ENCODE measurements at places on chromosomes 2 and 18. TPM values are rescaled to one million over a fixed set of nuclear protein-coding genes. Genes with fewer than 3 reads are reported as not detected.

Gene PRKCE
- total RNA-seq = 14.0 TPM

Gene UBR3
- total RNA-seq = 27.9 TPM

Gene ANO7
- 6.9 TPM for total RNA-seq

Gene CXCR4
- 1.1 TPM for total RNA-seq

Gene SCG2
- total RNA-seq = 1.7 TPM

Gene ARHGAP15
- total RNA-seq = 0.41 TPM

Gene IL18RAP
- not detected for total RNA-seq

GRCh38 chr2:223751012-223751411 is 86.4 kb downstream of the AP1S3 start:
- DNase-seq = no peak
- no peak overlapping the region for H3K27ac ChIP-seq
- no peaks in the 10 kb centered on the region for H3K27me3 ChIP-seq
- no peak overlapping the region for H3K4me3 ChIP-seq

DNA sequence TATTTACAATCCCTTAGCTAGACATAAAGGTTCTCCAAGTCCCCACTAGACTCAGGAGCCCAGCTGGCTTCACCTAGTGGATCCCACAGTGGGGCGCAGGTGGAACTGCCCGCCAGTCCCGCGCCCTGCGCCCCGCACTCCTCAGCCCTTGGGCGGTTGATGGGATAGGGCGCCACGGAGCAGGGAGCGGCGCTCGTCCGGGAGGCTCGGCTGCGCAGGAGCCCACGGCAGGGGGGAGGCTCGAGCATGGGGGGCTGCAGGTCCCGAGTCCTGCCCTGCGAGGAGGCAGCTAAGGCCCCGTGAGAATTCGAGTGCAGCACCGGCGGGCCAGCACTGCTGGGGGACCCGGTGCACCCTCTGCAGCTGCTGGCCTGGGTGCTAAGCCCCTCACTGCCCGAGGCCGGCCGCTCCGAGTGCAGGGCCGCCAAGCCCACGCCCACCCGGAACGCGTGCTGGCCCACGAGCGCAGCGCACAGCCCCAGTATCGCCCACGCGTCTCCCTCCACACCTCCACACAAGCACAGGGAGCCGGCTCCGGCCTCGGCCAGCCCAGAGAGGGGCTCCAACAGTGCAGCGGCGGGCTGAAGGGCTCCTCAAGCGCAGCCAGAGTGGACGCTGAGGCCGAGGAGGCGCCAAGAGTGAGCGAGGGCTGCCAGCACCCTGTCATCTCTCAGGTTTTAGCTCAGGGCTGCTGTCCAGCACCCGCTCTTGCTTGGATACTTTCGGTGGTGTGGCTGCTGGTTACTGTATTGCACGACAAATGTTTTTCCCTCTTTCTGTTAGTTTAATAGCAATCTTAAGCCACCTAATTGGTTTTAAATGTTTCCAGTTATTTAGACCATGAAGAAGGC is 83.8 kb upstream of the LDLRAD4 start:
- H3K27me3 ChIP-seq = no peaks in the 10 kb centered on the region
- no peaks in the 10 kb centered on the region for H3K4me1 ChIP-seq
- no peaks in the 10 kb centered on the region for H3K36me3 ChIP-seq
- H3K27ac ChIP-seq = no peak overlapping the region
- DNase-seq = no peak
- no peak overlapping the region for H3K4me3 ChIP-seq

DNA sequence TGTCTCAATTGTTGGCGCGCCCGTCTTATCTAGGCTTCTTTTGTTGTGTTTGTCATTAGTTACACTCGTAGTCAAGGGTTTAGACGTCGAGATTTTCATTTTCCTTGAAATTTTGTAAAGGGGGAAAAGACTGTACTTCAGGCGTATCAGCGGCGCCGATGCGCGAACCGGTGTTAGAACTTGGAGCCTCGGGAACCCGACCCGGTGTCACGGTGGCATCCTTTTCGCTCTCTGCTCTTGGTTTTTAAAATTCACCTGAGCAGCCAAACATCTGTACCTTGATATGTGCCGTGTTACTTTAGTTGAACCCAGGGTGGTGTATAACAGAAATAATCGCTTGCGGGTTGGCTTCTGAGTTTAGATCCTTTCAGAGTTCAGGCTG is 643 bp downstream of the RMC1 start:
- H3K4me1 ChIP-seq = peaks cover 15% of the 10 kb centered on the region
- H3K4me3 ChIP-seq = peak overlapping the region; percentile 81
- peak overlapping the region; percentile 83 for H3K27ac ChIP-seq
- no peaks in the 10 kb centered on the region for H3K36me3 ChIP-seq
- H3K27me3 ChIP-seq = no peaks in the 10 kb centered on the region

GRCh38 chr2:60529136-60529784 is 24.2 kb downstream of the BCL11A start:
- no peaks in the 10 kb centered on the region for H3K36me3 ChIP-seq
- no peak overlapping the region for H3K4me3 ChIP-seq
- no peak overlapping the region for H3K27ac ChIP-seq
- H3K27me3 ChIP-seq = peaks cover 24% of the 10 kb centered on the region
- DNase-seq = no peak

DNA sequence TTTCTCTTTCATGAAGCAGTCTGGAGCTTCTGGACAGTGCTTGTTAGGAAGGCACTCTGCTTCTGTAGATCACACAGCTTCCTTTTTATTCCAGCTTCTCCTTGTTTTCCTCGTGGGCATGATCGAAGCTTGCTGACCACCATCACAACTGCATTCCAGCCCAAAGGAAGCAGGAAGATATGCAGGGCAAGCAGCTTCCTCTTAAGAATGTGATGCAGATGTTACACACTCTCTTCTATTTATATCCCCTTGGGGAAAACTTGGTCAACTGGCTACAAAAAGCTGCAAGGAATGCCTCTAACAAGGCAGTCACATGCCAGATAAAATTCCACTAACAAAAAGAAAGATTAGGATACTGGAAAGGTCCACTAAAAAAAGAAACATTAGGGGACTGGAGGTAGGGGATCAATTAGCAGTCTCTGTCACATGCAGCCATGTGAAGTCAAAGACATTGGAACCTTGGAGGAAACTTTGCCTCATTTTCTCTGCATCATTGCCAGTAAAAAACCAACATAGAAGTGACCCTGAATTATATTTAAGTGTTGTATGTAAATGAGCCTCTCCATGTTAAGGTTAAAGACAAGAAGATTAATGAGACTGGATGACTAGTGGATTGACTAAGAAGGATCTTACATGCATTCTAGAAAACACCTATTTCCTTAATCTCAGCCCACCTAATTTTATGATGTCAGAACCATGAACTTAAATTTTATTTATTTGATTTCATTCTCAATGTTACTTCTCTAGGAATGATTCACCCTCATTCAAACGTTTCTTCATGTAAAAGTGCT is 98.3 kb downstream of the NAB1 start:
- H3K27ac ChIP-seq = no peak overlapping the region
- H3K4me1 ChIP-seq = no peaks in the 10 kb centered on the region
- no peaks in the 10 kb centered on the region for H3K27me3 ChIP-seq
- no peak overlapping the region for H3K4me3 ChIP-seq

- H3K4me1 ChIP-seq = no peaks in the 10 kb centered on the region
- no peak overlapping the region for H3K27ac ChIP-seq
- H3K27me3 ChIP-seq = no peaks in the 10 kb centered on the region
- no peak overlapping the region for H3K4me3 ChIP-seq
- no peaks in the 10 kb centered on the region for H3K36me3 ChIP-seq
Measured at GRCh38 chr2:121688820-121689219, 39.6 kb upstream of the CLASP1 start.

DNA sequence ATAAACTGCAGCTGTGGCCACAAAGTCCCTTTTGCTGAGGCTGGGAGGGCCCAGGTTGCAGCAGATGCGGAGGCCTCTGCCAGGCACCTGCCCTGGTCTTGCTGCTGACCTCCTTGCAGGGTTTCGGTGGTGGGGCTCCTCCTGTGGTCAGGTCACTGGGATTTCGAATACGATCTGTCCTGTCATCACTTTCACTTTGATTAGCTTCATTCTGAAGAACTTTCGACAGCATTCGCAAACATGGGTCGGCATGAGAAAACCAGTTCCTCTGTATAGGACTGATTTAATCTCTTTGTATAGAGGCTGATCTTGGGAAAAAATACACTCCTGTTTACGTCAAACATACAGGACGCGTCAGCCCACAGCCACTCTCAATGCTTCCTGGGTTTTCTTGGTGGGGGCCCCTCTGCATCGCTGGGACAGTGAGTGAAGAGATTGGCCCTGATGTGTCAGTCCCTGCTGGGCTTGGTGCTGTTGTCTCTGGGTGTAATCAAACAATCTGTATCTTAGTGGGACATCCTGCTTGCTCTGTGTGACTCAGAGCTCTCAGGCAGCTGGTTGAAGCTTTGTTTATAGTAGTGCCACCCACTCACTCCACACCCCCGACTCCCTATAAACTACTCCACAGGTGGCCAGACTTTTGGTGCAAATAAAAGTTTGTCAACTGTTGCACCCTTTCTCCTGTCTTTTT is 209.4 kb upstream of the CXCR4 start:
- no peak overlapping the region for H3K4me3 ChIP-seq
- DNase-seq = no peak
- no peak overlapping the region for H3K27ac ChIP-seq
- no peaks in the 10 kb centered on the region for H3K4me1 ChIP-seq
- no peaks in the 10 kb centered on the region for H3K36me3 ChIP-seq

GRCh38 chr2:36737131-36737750 is 40.7 kb downstream of the VIT start:
- no peak overlapping the region for H3K4me3 ChIP-seq
- no peak overlapping the region for H3K27ac ChIP-seq
- DNase-seq = no peak
- H3K36me3 ChIP-seq = no peaks in the 10 kb centered on the region

DNA sequence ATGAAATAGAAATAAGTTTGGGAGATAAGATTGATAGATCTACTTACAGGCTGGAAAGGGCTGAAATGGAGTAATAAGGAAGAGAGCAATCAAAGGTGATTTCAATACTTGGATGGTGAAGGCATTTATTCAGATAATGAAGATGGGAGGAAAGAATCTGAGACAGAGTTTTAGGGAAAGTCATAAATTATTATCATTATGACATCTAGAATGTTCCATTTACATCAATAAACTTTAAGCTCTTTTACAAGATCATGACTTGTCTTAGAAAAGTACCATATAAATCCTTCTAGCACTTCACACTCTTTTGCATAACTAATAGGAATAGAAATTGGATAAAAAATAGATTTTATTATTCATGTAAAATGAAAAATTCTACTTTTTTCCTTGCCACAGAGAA is 2.2 kb downstream of the SCN9A start:
- H3K36me3 ChIP-seq = no peaks in the 10 kb centered on the region
- DNase-seq = no peak
- H3K27me3 ChIP-seq = peaks cover 8% of the 10 kb centered on the region
- no peak overlapping the region for H3K4me3 ChIP-seq
- H3K27ac ChIP-seq = no peak overlapping the region
- H3K4me1 ChIP-seq = no peaks in the 10 kb centered on the region

- H3K4me3 ChIP-seq = no peak overlapping the region
- H3K27ac ChIP-seq = no peak overlapping the region
- H3K4me1 ChIP-seq = no peaks in the 10 kb centered on the region
- no peaks in the 10 kb centered on the region for H3K36me3 ChIP-seq
- DNase-seq = no peak
Measured at GRCh38 chr2:77028032-77028600, 494.1 kb downstream of the LRRTM4 start.

GRCh38 chr2:226991663-226992062 is 155.8 kb downstream of the RHBDD1 start:
- H3K27me3 ChIP-seq = no peaks in the 10 kb centered on the region
- no peak overlapping the region for H3K4me3 ChIP-seq
- H3K27ac ChIP-seq = no peak overlapping the region
- H3K4me1 ChIP-seq = no peaks in the 10 kb centered on the region
- DNase-seq = no peak
- no peaks in the 10 kb centered on the region for H3K36me3 ChIP-seq

- peaks cover 12% of the 10 kb centered on the region for H3K36me3 ChIP-seq
- peaks cover 23% of the 10 kb centered on the region for H3K4me1 ChIP-seq
- H3K27ac ChIP-seq = no peak overlapping the region
Measured at GRCh38 chr2:191691016-191691735, 13.2 kb downstream of the NABP1 start.

DNA sequence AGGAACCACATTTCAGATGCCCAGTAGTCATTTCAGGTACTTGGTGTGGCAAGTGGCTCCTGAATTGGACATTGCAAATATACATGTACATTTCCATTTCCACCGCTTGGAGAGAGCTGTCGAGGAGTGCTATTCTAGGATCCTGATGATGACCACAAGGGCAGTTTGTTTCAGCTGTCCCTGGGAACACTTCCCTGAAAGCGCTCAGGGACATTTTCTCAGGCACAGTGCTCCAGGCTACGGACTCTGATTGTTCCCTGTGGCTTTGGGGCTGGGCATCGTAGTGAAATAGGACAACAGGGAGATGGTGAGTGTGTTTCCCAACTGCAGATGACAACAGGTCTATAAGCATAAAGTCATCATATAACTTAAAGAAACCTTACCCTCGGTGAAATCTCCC is 3.1 kb downstream of the DBI start:
- H3K4me3 ChIP-seq = no peak overlapping the region
- H3K27me3 ChIP-seq = no peaks in the 10 kb centered on the region
- DNase-seq = no peak
- peaks cover 17% of the 10 kb centered on the region for H3K4me1 ChIP-seq
- no peak overlapping the region for H3K27ac ChIP-seq

DNA sequence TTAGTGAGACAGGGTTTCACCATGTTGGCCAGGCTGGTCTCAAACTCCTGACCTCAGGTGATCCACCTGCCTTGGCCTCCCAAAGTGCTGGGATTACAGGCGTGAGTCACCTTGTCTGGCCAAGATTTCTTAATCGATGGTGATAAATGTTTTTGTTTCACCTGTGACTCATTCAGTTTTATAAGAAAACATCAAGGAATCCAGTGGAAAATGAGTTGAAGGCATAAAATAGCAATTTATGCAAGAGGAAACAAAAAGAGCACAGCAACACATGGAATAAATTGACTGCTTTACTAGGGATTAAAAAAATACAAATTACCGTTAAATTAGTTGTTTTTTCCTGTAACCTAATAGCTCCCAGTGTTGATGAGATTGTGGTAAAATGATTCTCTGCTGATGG is 80.2 kb downstream of the CDK15 start:
- H3K4me1 ChIP-seq = peaks cover 34% of the 10 kb centered on the region
- H3K36me3 ChIP-seq = no peaks in the 10 kb centered on the region
- H3K4me3 ChIP-seq = no peak overlapping the region

- no peak for DNase-seq
- H3K27ac ChIP-seq = no peak overlapping the region
- no peaks in the 10 kb centered on the region for H3K36me3 ChIP-seq
- H3K4me1 ChIP-seq = no peaks in the 10 kb centered on the region
- no peaks in the 10 kb centered on the region for H3K27me3 ChIP-seq
Measured at GRCh38 chr18:44626807-44627206, 53.9 kb upstream of the SETBP1 start.

GRCh38 chr2:149098701-149099100 is 60.2 kb downstream of the LYPD6B start:
- DNase-seq = no peak
- H3K27me3 ChIP-seq = no peaks in the 10 kb centered on the region
- no peak overlapping the region for H3K27ac ChIP-seq
- no peaks in the 10 kb centered on the region for H3K36me3 ChIP-seq
- H3K4me1 ChIP-seq = no peaks in the 10 kb centered on the region

GRCh38 chr2:173669888-173670287 is 295.3 kb downstream of the SP3 start:
- H3K27ac ChIP-seq = no peak overlapping the region
- DNase-seq = no peak
- H3K4me1 ChIP-seq = no peaks in the 10 kb centered on the region
- no peaks in the 10 kb centered on the region for H3K27me3 ChIP-seq
- no peak overlapping the region for H3K4me3 ChIP-seq

Data from Panc1 (cell line).